ENCODE measurements at places on chromosomes 4 and X. TPM values are rescaled to one million over a fixed set of nuclear protein-coding genes. Genes with fewer than 3 reads are reported as not detected.

The SSX2B gene
- total RNA-seq: not detected

The RPA4 gene
- not detected for total RNA-seq

The SLITRK2 gene
- not detected for total RNA-seq

The SPIN2B gene
- 6.7 TPM for total RNA-seq

The ANXA10 gene
- total RNA-seq: 0.94 TPM

The ABLIM2 gene
- not detected for total RNA-seq

The TMEM47 gene
- total RNA-seq: 8.2 TPM

The VEGFC gene
- total RNA-seq: 11.0 TPM

The XPNPEP2 gene
- not detected for total RNA-seq

The CT83 gene
- total RNA-seq: not detected

The MAGEB2 gene
- total RNA-seq: not detected

The CXCL6 gene
- 17.1 TPM for total RNA-seq

The ZCCHC18 gene
- 0.63 TPM for total RNA-seq

The INPP4B gene
- 14.2 TPM for total RNA-seq

The AP1S2 gene
- 69.0 TPM for total RNA-seq

The CHST7 gene
- 8.0 TPM for total RNA-seq

The PRDM8 gene
- total RNA-seq: 3.7 TPM

The ARHGAP6 gene
- 2.0 TPM for total RNA-seq

The FGFRL1 gene
- total RNA-seq: 43.6 TPM

The GLRA3 gene
- total RNA-seq: not detected

The PABPC5 gene
- total RNA-seq: 1.3 TPM

The SMIM10L2A gene
- 0.65 TPM for total RNA-seq

The PRSS12 gene
- 1.0 TPM for total RNA-seq

The PRKX gene
- total RNA-seq: 21.5 TPM

The ANXA5 gene
- total RNA-seq: 308 TPM

The HTN3 gene
- total RNA-seq: not detected

The NKX3-2 gene
- not detected for total RNA-seq

The LGI2 gene
- total RNA-seq: under 0.01 TPM

The FHDC1 gene
- 2.1 TPM for total RNA-seq

The ACE2 gene
- 0.06 TPM for total RNA-seq

The CTPS2 gene
- 17.9 TPM for total RNA-seq

The CDS1 gene
- total RNA-seq: 12.9 TPM

The UGT8 gene
- total RNA-seq: 11.6 TPM

The GPM6B gene
- total RNA-seq: 1.5 TPM

The FRG2 gene
- total RNA-seq: not detected

The ETDA gene
- total RNA-seq: not detected

The SORCS2 gene
- total RNA-seq: 0.22 TPM

The CWH43 gene
- 0.52 TPM for total RNA-seq

The FAT1 gene
- total RNA-seq: 109 TPM

The WWC2 gene
- 47.1 TPM for total RNA-seq

The MAGEA2B gene
- total RNA-seq: not detected

The ADH1B gene
- total RNA-seq: not detected

The HSFX4 gene
- not detected for total RNA-seq

The STBD1 gene
- 7.8 TPM for total RNA-seq

The SPATA4 gene
- total RNA-seq: not detected

The IL9R gene
- 0.07 TPM for total RNA-seq

The H2BW2 gene
- not detected for total RNA-seq
